Hepatocyte (in vitro differentiated cells): ENCODE measurements at places on chromosomes 2 and 18. TPM values are rescaled to one million over a fixed set of nuclear protein-coding genes. Genes with fewer than 3 reads are reported as not detected.

DNA sequence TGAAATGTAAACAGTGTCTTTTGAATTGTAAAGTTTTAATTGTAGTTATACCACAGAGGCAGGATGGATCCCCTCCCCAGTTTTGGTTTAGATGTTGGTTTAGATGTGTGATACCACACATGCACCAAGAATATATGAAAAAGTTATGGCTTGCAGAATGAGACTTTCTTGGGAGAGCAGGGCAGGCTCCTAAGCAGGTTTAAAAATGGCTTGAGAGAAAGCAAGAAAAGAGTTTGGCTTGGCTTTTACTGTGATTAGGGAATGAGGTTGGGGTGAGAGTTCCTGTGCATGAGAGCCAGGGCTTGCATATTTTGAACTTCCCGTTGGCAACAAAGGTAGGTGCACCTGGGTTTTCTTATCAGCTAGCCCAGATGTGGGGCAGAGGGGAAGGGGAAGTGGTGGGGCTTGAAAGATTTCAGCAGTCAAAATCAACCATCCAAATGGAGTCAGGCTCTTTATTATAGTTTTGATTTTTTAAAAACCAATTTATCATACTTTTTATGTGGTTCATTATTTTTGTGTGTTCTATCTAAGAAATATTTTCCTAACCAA is 246.9 kb downstream of the MTX2 start:
- H3K36me3 ChIP-seq = no peaks in the 10 kb centered on the region
- H3K27ac ChIP-seq = no peak overlapping the region

GRCh38 chr2:188295067-188295685 is 3.5 kb downstream of the GULP1 start:
- H3K4me3 ChIP-seq = peak overlapping the region; percentile 83
- peaks cover 5% of the 10 kb centered on the region for H3K4me1 ChIP-seq
- H3K27me3 ChIP-seq = no peaks in the 10 kb centered on the region
- no peak for DNase-seq
- peak overlapping the region; percentile 99 for H3K27ac ChIP-seq

DNA sequence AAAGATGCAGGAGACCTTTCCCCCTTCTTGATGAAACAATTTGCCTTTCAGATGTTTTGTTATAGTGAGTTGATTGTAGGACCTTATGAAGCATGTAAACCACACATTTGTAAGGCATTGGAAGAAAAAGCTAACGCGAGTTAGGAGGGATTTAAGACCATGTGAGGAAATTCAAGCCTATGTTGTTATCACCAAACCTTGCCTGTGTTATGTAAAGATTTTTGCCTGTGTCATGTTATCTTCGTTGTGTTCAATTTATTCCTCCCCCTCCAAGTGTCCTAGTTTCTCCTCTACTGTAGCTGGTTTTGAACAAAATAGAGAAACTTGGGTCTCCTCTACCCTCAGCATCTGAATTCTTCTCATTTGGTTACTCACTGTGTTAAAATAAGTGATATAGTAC is 173.0 kb downstream of the NEDD4L start:
- peaks cover 37% of the 10 kb centered on the region for H3K4me1 ChIP-seq
- no peak overlapping the region for H3K4me3 ChIP-seq
- H3K36me3 ChIP-seq = no peaks in the 10 kb centered on the region
- H3K27me3 ChIP-seq = no peaks in the 10 kb centered on the region
- peak overlapping the region; percentile 2 for H3K27ac ChIP-seq

DNA sequence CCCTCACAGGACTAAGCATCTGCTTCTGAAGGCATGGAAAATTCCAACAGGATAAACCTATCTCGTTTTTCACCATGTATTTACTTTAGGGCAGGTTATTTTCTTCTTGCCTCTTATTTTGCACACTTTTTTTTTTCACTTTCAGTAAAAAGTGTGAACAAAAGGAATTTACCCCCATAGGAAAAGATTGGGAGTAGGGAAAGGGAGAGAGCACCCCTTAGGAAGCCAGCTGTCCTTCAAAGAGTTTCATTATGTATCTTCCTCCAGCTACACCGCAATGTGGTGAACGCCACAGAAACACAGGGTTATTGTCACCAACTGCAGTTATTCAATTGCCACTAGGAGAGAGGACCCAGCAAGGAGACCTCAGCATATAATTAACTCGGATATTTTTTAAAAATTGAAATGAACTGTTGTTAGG is 286.2 kb upstream of the VRK2 start:
- no peaks in the 10 kb centered on the region for H3K27me3 ChIP-seq
- H3K4me3 ChIP-seq = no peak overlapping the region
- no peaks in the 10 kb centered on the region for H3K36me3 ChIP-seq

- H3K27ac ChIP-seq = peak overlapping the region; percentile 34
- no peak overlapping the region for H3K4me3 ChIP-seq
- DNase-seq = no peak
- no peaks in the 10 kb centered on the region for H3K27me3 ChIP-seq
- peaks cover 4% of the 10 kb centered on the region for H3K4me1 ChIP-seq
Observed at GRCh38 chr2:25257931-25258846, 83.5 kb downstream of the DNMT3A start.

GRCh38 chr2:59932341-59932740 is 621.1 kb downstream of the BCL11A start:
- no peak overlapping the region for H3K4me3 ChIP-seq
- H3K27me3 ChIP-seq = no peaks in the 10 kb centered on the region
- no peaks in the 10 kb centered on the region for H3K36me3 ChIP-seq
- DNase-seq = no peak

DNA sequence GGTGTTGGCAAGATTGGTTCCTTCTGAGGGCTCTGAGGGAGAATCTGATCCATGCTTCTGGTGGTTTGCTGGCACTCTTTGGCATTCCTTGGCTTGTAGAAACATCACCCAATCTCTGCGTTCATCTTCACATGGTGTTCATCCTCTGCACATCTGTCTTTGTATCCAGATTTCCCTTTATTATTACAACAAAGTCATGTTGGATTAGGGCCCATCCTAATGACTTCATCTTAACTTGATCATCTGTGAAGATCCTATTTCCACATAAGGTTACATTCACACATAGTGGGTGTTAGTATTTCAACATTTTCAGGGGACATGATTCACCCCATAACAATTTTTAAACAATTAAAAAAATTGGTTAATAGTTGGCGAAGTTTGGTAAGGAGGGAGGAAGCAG is 177.4 kb upstream of the CWC22 start:
- H3K27ac ChIP-seq = no peak overlapping the region
- DNase-seq = no peak
- no peaks in the 10 kb centered on the region for H3K27me3 ChIP-seq
- H3K4me1 ChIP-seq = no peaks in the 10 kb centered on the region
- H3K36me3 ChIP-seq = no peaks in the 10 kb centered on the region

DNA sequence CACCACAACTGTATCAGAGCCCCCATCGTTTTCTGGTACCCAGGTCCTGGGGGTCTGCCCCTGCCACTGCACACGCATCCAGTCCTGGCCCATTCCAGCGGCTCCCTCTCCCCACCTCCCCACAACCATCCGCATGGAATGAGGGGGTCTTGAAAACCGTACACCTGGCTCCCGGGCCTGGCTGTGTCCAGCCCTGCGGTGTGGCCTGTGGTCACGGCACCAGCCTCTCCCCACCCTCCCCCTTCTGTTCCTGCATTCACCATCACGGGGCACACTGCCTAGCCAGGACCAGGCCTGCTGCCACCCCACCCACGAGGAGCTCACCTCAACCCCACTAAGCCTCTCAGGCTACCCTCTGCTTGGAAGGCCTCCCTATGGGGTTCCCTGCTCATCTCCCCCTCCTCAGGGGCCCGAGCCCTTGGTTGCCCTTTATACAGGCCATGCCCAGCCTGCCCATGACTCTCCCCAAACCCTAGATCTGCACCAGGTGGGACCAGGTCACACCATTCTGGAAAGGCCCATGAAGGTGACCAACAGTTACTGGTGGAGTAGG is 11.4 kb downstream of the GPR35 start:
- no peaks in the 10 kb centered on the region for H3K36me3 ChIP-seq
- H3K4me1 ChIP-seq = no peaks in the 10 kb centered on the region
- H3K27me3 ChIP-seq = no peaks in the 10 kb centered on the region
- no peak overlapping the region for H3K4me3 ChIP-seq
- no peak overlapping the region for H3K27ac ChIP-seq
- no peak for DNase-seq

- H3K4me3 ChIP-seq = no peak overlapping the region
- H3K27ac ChIP-seq = no peak overlapping the region
- no peaks in the 10 kb centered on the region for H3K27me3 ChIP-seq
- H3K36me3 ChIP-seq = no peaks in the 10 kb centered on the region
- no peak for DNase-seq
Observed at GRCh38 chr2:179592167-179592936, 269.1 kb downstream of the ZNF385B start.

GRCh38 chr2:6993229-6993640 is 76.0 kb downstream of the RNF144A start:
- no peaks in the 10 kb centered on the region for H3K36me3 ChIP-seq
- H3K4me1 ChIP-seq = no peaks in the 10 kb centered on the region
- H3K27ac ChIP-seq = no peak overlapping the region
- DNase-seq = no peak

- H3K4me3 ChIP-seq = no peak overlapping the region
- no peaks in the 10 kb centered on the region for H3K27me3 ChIP-seq
- H3K4me1 ChIP-seq = no peaks in the 10 kb centered on the region
- DNase-seq = no peak
Observed at GRCh38 chr2:233012301-233012971, 620 bp downstream of the NGEF start.

DNA sequence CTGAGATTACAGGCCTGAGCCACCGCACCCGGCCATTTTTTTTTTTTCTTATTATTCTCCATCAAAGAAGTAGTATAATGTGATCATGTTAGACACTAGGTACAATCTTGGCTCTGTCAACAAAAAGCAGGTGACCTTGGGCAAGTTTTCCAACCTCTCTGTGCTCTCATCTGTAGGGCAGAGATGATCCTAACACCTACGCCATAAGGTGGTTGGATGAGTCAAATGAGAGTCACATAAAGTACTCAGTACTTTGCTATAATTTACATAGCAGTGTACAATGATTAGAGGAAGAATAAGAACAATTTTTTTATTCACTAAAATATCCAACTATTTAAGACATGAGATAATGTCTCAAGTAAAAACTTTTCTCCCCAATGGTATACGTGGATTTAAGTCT is 128.6 kb downstream of the TGIF1 start:
- no peaks in the 10 kb centered on the region for H3K27me3 ChIP-seq
- no peak overlapping the region for H3K27ac ChIP-seq
- DNase-seq = no peak
- no peaks in the 10 kb centered on the region for H3K4me1 ChIP-seq
- H3K4me3 ChIP-seq = no peak overlapping the region

GRCh38 chr18:70827632-70828031 is 538.8 kb downstream of the SOCS6 start:
- no peak for DNase-seq
- H3K4me3 ChIP-seq = no peak overlapping the region
- H3K36me3 ChIP-seq = no peaks in the 10 kb centered on the region

DNA sequence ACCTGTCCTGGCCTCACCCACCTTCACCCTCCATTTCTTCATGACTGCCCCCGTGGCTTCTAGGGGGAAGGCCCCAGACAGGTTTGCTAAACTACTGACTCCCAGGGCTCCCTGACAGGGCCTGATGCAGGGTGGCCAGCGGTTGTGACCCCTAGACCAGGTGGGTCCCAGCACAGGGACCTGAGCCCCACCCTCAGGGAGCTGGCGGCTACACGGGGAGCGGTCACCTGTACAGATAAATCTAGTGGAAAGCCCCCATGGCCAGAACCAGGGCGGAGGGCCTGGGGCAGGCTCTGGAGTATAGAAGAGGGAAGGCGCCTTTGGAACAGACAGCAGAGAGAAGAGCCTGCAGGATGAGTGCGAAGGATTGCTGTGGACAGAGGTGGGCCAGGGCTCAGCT is 42.5 kb upstream of the PLB1 start:
- no peaks in the 10 kb centered on the region for H3K36me3 ChIP-seq
- no peak overlapping the region for H3K27ac ChIP-seq
- DNase-seq = no peak
- no peak overlapping the region for H3K4me3 ChIP-seq
- H3K27me3 ChIP-seq = no peaks in the 10 kb centered on the region

DNA sequence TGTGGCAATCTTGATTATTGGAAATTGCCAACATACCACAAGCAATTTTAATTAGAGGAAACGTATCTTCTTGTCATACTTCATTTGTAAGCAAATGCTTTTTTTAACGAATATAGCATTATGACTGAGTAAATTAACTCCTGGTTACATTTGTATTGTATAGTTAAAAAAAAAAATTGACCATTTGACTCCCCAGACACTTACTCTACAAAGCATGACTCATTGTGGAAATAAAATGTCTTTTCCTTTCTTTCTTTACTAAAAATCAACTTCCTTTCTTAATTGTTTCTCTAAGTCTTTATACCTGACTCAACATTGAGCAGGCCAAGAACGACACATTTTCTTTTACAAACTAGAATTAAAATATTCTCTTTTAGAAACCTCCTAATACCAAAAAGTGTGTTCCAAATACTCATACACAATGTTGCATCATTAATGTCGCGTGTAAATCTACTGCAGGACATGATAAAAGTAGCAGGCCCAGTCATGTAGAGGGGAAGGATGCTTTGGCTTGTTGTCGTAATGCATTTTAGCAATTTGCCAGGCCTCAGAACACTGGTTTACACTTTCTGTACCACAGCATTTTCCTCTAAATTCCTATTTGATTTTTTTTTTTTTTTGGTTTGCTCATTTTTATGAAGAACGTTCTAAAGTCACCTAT is 349.6 kb upstream of the KCNH7 start:
- no peak for DNase-seq
- no peak overlapping the region for H3K4me3 ChIP-seq
- no peaks in the 10 kb centered on the region for H3K27me3 ChIP-seq
- H3K4me1 ChIP-seq = no peaks in the 10 kb centered on the region
- no peak overlapping the region for H3K27ac ChIP-seq

DNA sequence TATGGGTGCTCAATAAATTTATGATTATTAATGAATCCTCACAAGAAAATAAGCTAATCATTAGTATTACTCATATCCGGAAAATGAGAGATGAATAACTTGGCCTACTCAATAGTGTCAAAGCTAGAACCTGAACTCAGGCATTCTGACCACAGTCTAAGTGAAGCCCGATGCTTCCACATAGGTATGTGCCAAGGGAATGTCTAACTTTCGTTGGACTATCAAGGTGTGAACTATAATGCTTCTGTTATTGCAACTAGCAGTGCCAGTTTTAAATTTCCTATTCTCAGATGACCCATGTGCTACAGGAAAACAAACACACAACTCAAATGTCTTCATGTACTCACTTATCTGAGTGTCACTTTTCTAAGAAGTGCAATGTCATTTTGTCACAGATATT is 1.8 kb downstream of the BARD1 start:
- no peak for DNase-seq
- peak overlapping the region; percentile 65 for H3K4me3 ChIP-seq
- H3K4me1 ChIP-seq = peaks cover 9% of the 10 kb centered on the region
- H3K27me3 ChIP-seq = no peaks in the 10 kb centered on the region
- H3K36me3 ChIP-seq = no peaks in the 10 kb centered on the region

Gene ZNF521
- 13.3 and 16.3 TPM in 2 replicates for total RNA-seq

Gene LRP1B
- total RNA-seq = 1.8 and 2.0 TPM in 2 replicates

Gene REG3A
- total RNA-seq = 1.2 and 1.6 TPM in 2 replicates

Gene BCL2
- 9.1 and 11.4 TPM in 2 replicates for total RNA-seq

Gene DSG1
- 0.70 and 0.76 TPM in 2 replicates for total RNA-seq

Gene TBR1
- total RNA-seq = not detected in 2 replicates

Gene LAMA1
- total RNA-seq = 50.3 and 52.7 TPM in 2 replicates

Gene TFCP2L1
- total RNA-seq = 2.2 and 2.5 TPM in 2 replicates
